A549 treated with CORT108297 at 1 μM for 4 hours (cell line): ENCODE measurements at places on chromosomes 13 and 19. TPM values are rescaled to one million over a fixed set of nuclear protein-coding genes. Genes with fewer than 3 reads are reported as not detected.

The RAP2A gene
- 3.6 to 7.4 TPM (median 5.7 TPM) in 5 replicates for total RNA-seq

The ZNF223 gene
- 1.9 to 2.9 TPM (median 2.7 TPM) in 5 replicates for total RNA-seq

The MISP3 gene
- total RNA-seq, result 1.8 to 5.3 TPM (median 4.0 TPM) in 5 replicates

The SOX1 gene
- not detected in 5 replicates for total RNA-seq

The KLK2 gene
- total RNA-seq, result 0.08 to 0.17 TPM (median 0.15 TPM) in 3 of 5 replicates, not detected in the others

The CAMSAP3 gene
- total RNA-seq, result 3.1 to 5.6 TPM (median 4.4 TPM) in 5 replicates

The TEAD2 gene
- total RNA-seq, result 14.2 to 21.0 TPM (median 17.9 TPM) in 5 replicates

The CACNG7 gene
- total RNA-seq, result 5.6 to 10.8 TPM (median 10.7 TPM) in 5 replicates

The LENG8 gene
- 68.5 to 144 TPM (median 126 TPM) in 5 replicates for total RNA-seq

The DACT3 gene
- total RNA-seq, result 0.29 to 0.39 TPM (median 0.31 TPM) in 5 replicates

The PDE4C gene
- 0.12 to 0.15 TPM (median 0.13 TPM) in 4 of 5 replicates, not detected in the other for total RNA-seq

The SYNE4 gene
- total RNA-seq, result 0.10 to 0.50 TPM (median 0.33 TPM) in 5 replicates

The ZNF208 gene
- total RNA-seq, result not detected in 5 replicates

The TMEM143 gene
- 3.2 to 5.1 TPM (median 4.5 TPM) in 5 replicates for total RNA-seq

The ZNF382 gene
- 0.11 to 0.12 TPM in 2 of 5 replicates, not detected in the others for total RNA-seq

The GJB6 gene
- 0.06 TPM in 2 of 5 replicates, not detected in the others for total RNA-seq

The MADCAM1 gene
- 0.23 to 0.39 TPM (median 0.33 TPM) in 5 replicates for total RNA-seq

The BLVRB gene
- total RNA-seq, result 238 to 368 TPM (median 325 TPM) in 5 replicates

The GYS1 gene
- 19.0 to 21.9 TPM (median 19.6 TPM) in 5 replicates for total RNA-seq

The BEST2 gene
- 0.24 to 0.35 TPM (median 0.28 TPM) in 4 of 5 replicates, not detected in the other for total RNA-seq

The KCNRG gene
- total RNA-seq, result 0.29 to 0.78 TPM (median 0.52 TPM) in 5 replicates

The PDX1 gene
- 0.04 to 0.09 TPM (median 0.06 TPM) in 4 of 5 replicates, not detected in the other for total RNA-seq

The SLC46A3 gene
- total RNA-seq, result 1.5 to 2.0 TPM (median 1.8 TPM) in 5 replicates

The GRIN2D gene
- total RNA-seq, result 6.3 to 11.3 TPM (median 10.6 TPM) in 5 replicates

The CBY2 gene
- total RNA-seq, result not detected in 5 replicates

The CD37 gene
- total RNA-seq, result not detected in 5 replicates

The SERPINE3 gene
- not detected in 5 replicates for total RNA-seq

The ZNF600 gene
- total RNA-seq, result 0.14 to 0.26 TPM (median 0.18 TPM) in 5 replicates

The SPINT2 gene
- total RNA-seq, result 278 to 405 TPM (median 364 TPM) in 5 replicates

The ATP4B gene
- total RNA-seq, result not detected in 5 replicates

The PEAK3 gene
- total RNA-seq, result not detected in 5 replicates

The HIPK4 gene
- total RNA-seq, result 0.17 to 0.29 TPM (median 0.27 TPM) in 5 replicates

The ARGLU1 gene
- total RNA-seq, result 32.0 to 45.1 TPM (median 34.4 TPM) in 5 replicates

The DCT gene
- not detected in 5 replicates for total RNA-seq

The SLC7A10 gene
- total RNA-seq, result 0.15 to 0.29 TPM (median 0.16 TPM) in 3 of 5 replicates, not detected in the others

The CAB39L gene
- total RNA-seq, result 1.7 to 2.1 TPM (median 1.9 TPM) in 5 replicates

The WDR88 gene
- total RNA-seq, result 0.09 to 0.52 TPM (median 0.15 TPM) in 3 of 5 replicates, not detected in the others

The CRB3 gene
- total RNA-seq, result 3.0 to 6.1 TPM (median 5.2 TPM) in 5 replicates

The ZSCAN4 gene
- total RNA-seq, result not detected in 5 replicates

The PCDH20 gene
- total RNA-seq, result not detected in 5 replicates
